ENCODE measurements at places on chromosomes 6 and 20. TPM values are rescaled to one million over a fixed set of nuclear protein-coding genes. Genes with fewer than 3 reads are reported as not detected.

DNA sequence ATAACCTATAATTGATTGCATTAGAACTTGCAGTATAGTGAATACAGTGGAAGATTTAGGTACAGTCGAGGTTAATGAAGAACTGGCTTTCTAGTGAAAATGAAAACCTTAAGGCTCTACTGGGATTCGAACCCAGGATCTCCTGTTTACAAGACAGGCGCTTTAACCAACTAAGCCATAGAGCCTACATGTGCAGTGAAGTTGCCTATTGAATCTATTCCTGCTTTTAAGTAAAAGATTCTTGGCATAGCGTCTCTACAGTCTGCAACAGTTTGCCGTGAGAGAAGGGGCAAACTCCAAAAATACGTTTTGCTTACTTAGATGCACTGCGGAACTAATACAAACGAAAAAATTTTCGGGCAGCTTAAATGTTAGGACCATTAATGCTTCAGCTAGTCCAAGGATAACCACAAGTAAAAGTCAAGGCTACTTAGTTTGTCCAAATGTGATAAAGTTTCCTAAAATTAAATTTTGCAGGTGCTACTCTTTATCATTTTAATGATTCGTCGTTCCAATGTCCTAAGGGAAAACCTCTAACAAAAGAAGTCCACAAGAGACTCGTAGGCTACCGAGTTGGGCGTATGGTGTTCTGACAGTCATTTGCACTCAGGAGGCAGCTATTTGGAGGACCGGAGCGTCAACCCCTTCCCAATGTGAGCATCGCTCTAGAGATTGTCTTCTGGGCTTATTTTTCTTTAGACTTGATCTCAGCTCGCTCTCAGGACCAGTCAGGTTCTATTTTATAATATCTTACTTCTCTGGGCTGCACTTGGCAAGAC lies 31.3 kb upstream of the ZSCAN23 start:
- no peaks in the 10 kb centered on the region for H3K36me3 ChIP-seq
- H3K4me3 ChIP-seq, result peak overlapping the region; percentile 72
- H3K27ac ChIP-seq, result no peak overlapping the region
- peaks cover 6% of the 10 kb centered on the region for H3K4me1 ChIP-seq
- H3K27me3 ChIP-seq, result peaks cover 22% of the 10 kb centered on the region
- DNase-seq, result no peak

- H3K4me1 ChIP-seq, result peaks cover 42% of the 10 kb centered on the region
- H3K27ac ChIP-seq, result peak overlapping the region; percentile 97
- H3K27me3 ChIP-seq, result no peaks in the 10 kb centered on the region
- H3K4me3 ChIP-seq, result peak overlapping the region; percentile 85
- no peak for DNase-seq
- H3K36me3 ChIP-seq, result no peaks in the 10 kb centered on the region
These were observed 4.7 kb upstream of the TUBB2A start for GRCh38 chr6:3162067-3162497.

GRCh38 chr6:161204866-161205557 lies 68.8 kb downstream of the AGPAT4 start:
- H3K36me3 ChIP-seq, result peaks cover 5% of the 10 kb centered on the region
- no peaks in the 10 kb centered on the region for H3K27me3 ChIP-seq
- no peaks in the 10 kb centered on the region for H3K4me1 ChIP-seq
- H3K4me3 ChIP-seq, result no peak overlapping the region

- H3K27me3 ChIP-seq, result no peaks in the 10 kb centered on the region
- no peaks in the 10 kb centered on the region for H3K36me3 ChIP-seq
- no peak overlapping the region for H3K27ac ChIP-seq
- no peak for DNase-seq
- H3K4me3 ChIP-seq, result no peak overlapping the region
- H3K4me1 ChIP-seq, result peaks cover 11% of the 10 kb centered on the region
These were observed 27.2 kb upstream of the PREX1 start for GRCh38 chr20:48855046-48855445.

DNA sequence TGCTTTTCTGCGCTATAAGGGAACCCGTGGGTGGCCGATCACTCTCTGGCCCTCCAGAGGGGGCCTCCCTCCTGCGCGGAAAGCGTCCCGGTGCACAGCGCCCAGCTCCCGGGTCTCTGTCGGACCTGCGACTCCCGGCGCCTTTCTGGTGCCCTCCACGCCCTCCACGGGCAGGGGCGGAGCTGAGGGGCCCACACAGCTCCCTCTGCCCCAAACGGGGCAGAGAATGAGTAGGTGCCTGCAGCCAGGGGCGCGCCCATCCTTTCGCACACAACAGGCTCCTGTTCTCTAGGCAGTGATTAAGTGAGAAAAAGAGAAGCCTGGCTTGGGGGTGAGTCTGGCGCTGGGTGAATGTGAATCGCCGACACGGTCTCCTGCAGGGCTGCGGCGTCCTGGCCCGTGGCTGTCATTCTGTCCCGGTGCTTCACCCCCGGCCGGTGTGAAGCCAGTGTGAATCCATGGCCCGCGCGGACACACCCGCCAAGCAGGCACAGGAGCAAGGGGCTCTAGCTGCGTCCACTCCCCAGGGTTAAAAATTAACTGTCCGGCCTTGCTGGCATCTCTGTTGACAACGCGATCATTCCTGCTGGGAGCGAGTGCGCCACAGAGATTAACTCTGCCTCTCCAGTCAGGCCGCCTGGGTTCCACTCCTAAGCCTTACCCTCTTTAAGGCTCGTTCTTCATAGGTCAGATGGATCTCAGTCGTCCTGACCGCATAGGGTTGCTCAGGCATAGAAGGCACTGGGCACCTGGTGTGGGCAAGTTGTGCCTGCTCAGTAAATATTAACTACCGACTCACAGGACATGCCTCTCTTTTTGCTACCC lies 88.8 kb downstream of the PCSK2 start:
- H3K4me1 ChIP-seq, result no peaks in the 10 kb centered on the region
- no peaks in the 10 kb centered on the region for H3K36me3 ChIP-seq
- no peak overlapping the region for H3K4me3 ChIP-seq
- DNase-seq, result no peak
- no peaks in the 10 kb centered on the region for H3K27me3 ChIP-seq

GRCh38 chr6:145733810-145734209 lies 1.5 kb downstream of the EPM2A start:
- H3K27ac ChIP-seq, result no peak overlapping the region
- peak overlapping the region; percentile 92 for H3K4me3 ChIP-seq
- DNase-seq, result no peak

GRCh38 chr6:28142446-28142845 lies 763 bp downstream of the ZKSCAN8 start:
- peak overlapping the region; percentile 90 for H3K27ac ChIP-seq
- no peak for DNase-seq
- H3K36me3 ChIP-seq, result peaks cover 10% of the 10 kb centered on the region
- peaks cover 47% of the 10 kb centered on the region for H3K4me1 ChIP-seq

- no peak overlapping the region for H3K27ac ChIP-seq
- no peak for DNase-seq
- H3K4me1 ChIP-seq, result no peaks in the 10 kb centered on the region
- H3K36me3 ChIP-seq, result no peaks in the 10 kb centered on the region
These were observed 56.9 kb downstream of the IRF4 start for GRCh38 chr6:448296-449056.

DNA sequence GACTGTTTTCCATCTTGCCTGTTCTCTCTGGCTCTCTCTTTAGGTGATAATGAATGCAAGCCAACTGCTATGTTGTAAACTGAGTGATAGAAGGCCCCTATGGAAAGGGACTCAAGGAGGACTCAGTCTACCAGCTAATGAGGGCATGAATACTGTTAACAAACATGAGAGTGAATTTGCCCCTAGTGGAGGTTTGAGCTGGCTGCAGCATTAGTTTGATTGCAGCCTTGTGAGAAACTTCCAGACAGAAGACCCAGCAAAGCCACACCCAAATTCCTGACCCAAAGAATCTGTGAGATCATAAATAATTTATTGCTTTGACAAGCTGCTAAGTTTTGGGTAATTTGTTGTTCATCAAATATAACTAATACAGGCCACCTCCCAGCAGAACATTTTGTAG lies 50.0 kb upstream of the PLCB1 start:
- no peak overlapping the region for H3K4me3 ChIP-seq
- no peak for DNase-seq
- peaks cover 5% of the 10 kb centered on the region for H3K4me1 ChIP-seq
- no peaks in the 10 kb centered on the region for H3K36me3 ChIP-seq
- peaks cover 6% of the 10 kb centered on the region for H3K27me3 ChIP-seq
- H3K27ac ChIP-seq, result no peak overlapping the region

- no peak for DNase-seq
- no peak overlapping the region for H3K4me3 ChIP-seq
- H3K4me1 ChIP-seq, result peaks cover 12% of the 10 kb centered on the region
- no peaks in the 10 kb centered on the region for H3K27me3 ChIP-seq
- H3K27ac ChIP-seq, result no peak overlapping the region
These were observed 118.4 kb upstream of the EDN1 start for GRCh38 chr6:12171717-12172116.

GRCh38 chr20:1946762-1947534 lies 46.9 kb downstream of the PDYN start:
- peaks cover 45% of the 10 kb centered on the region for H3K27me3 ChIP-seq
- H3K4me1 ChIP-seq, result peaks cover 9% of the 10 kb centered on the region
- peak overlapping the region; percentile 55 for H3K4me3 ChIP-seq
- no peaks in the 10 kb centered on the region for H3K36me3 ChIP-seq
- no peak for DNase-seq

DNA sequence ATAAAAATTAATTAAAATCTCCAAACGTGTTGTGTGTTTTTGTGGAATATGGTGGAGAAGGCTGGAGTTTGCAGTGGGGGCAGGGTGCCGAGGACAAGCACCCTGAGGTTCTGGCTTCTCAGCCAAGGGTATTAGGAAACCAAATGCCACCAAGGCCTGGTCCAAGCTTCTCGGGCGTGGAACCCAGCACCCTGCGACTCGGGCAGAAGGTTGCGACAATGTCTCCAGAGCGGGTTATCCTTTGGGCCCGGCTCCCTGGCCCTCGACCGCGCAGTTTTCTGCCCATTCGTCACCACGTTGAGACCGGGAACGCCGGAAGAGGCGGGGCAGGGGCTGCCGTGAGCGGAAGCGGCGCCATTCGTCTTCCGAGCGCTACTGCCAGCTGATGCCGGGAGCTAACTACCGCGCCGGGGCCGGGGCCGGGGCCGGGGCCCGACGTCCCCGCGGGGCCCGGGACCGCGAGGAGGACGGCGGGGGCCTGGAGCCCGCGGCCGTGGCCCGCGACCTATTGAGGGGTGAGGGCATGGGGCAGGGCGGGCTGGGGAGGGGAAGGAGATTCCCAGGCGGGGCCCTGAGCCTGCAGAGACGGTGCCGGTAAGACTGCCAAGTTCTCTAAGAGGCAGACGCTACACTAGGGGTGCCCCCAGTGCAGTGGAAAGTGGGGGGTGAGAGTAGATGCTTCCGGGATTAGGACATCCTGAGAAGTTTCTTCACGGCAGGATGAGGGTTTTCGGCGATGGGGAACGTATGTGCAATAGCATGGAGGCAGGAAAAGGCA lies at the start of gene RRP36:
Gene RRP36 (plus strand): TSS at position 354 of the 778 bp plus-strand sequence. CDS start 32 bp downstream, at position 386.
- peak within 1 kb of the TSS; percentile 92 for H3K27ac ChIP-seq
- H3K4me1 ChIP-seq, result peaks cover 33% of the 10 kb centered on the region
- H3K27me3 ChIP-seq, result no peaks in the 10 kb centered on the region
- no peak for DNase-seq
- H3K4me3 ChIP-seq, result peak within 1 kb of the TSS; percentile 91
- H3K36me3 ChIP-seq, result peaks cover 21% of the 10 kb centered on the region

GRCh38 chr20:32527447-32528055 lies 57.6 kb downstream of the NOL4L start:
- H3K36me3 ChIP-seq, result no peaks in the 10 kb centered on the region
- no peaks in the 10 kb centered on the region for H3K27me3 ChIP-seq
- peaks cover 42% of the 10 kb centered on the region for H3K4me1 ChIP-seq
- no peak overlapping the region for H3K4me3 ChIP-seq

GRCh38 chr6:93886416-93886815 lies 467.1 kb upstream of the EPHA7 start:
- DNase-seq, result no peak
- H3K27ac ChIP-seq, result peak overlapping the region; percentile 60
- peaks cover 1% of the 10 kb centered on the region for H3K36me3 ChIP-seq

DNA sequence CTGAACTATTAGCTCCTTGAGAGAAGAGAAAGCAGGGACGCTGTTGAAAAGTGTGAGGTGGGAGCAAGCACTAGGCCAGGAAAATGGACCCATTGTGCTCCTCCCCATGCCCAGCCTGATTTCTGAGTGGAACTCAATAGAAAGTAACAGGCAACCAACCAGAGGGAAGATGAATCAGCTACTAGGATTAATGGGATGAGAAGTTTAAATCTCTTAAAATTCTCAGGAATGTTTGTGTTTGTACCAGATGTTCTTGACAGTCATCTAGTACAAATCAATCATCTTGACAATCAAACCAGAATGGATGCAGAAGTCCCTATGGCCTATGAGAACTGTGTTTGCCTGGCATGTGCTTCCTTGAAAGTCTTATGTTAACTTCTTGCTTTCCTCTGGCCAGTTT lies 48.9 kb downstream of the HDDC2 start:
- peaks cover 66% of the 10 kb centered on the region for H3K4me1 ChIP-seq
- H3K36me3 ChIP-seq, result no peaks in the 10 kb centered on the region
- peak overlapping the region; percentile 70 for H3K27ac ChIP-seq
- DNase-seq, result no peak
- peak overlapping the region; percentile 36 for H3K4me3 ChIP-seq

DNA sequence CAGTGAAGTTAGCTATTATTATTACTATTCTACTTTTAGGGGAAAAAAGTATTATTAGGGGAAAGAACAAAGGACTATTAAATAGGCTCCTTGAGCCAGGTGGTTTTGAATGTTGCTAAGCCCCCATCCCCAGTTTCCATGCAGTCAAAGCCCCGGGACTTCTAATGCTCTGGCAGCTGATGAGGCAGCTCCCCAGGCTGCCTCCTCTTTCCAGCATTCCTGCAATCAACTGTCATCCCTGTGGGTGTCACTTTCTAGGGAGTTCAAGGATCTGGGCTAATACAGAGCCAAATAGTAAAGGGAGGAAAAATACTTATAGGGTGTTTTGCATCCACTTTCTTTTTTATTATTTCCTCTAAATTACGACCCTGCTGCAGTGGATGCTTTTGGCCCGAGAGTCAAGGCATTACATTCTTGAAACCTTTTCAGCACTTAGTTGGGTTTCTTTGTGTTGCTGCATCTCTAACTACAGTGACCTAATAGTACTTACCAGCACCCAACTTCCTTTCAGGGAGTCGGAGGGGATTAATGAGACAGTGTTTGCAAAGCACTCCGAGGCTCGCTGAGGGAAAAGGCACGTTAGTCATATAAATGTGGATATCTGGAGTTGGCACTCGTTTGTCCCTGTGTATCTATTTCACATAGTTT lies 303.9 kb upstream of the MAP3K7 start:
- H3K4me3 ChIP-seq, result no peak overlapping the region
- no peak overlapping the region for H3K27ac ChIP-seq
- peaks cover under 1% of the 10 kb centered on the region for H3K4me1 ChIP-seq
- DNase-seq, result no peak
- H3K27me3 ChIP-seq, result peaks cover 2% of the 10 kb centered on the region
- no peaks in the 10 kb centered on the region for H3K36me3 ChIP-seq

The DNAH8 gene
- total RNA-seq, result 0.05 TPM

The ZFP57 gene
- not detected for total RNA-seq

The SMIM28 gene
- not detected for total RNA-seq

The CUL7 gene
- 54.3 TPM for total RNA-seq

The RBPJL gene
- not detected for total RNA-seq

The C6orf163 gene
- 1.2 TPM for total RNA-seq

The NKAPL gene
- total RNA-seq, result not detected

The PSMB9 gene
- 0.90 TPM for total RNA-seq

All from chondrocyte (in vitro differentiated cells).